ENCODE measurements at places on chromosomes 11 and 22.

GRCh38 chr11:71329165-71329510, 76.8 kb upstream of the SHANK2 start:
- DNase-seq: no peak

DNA sequence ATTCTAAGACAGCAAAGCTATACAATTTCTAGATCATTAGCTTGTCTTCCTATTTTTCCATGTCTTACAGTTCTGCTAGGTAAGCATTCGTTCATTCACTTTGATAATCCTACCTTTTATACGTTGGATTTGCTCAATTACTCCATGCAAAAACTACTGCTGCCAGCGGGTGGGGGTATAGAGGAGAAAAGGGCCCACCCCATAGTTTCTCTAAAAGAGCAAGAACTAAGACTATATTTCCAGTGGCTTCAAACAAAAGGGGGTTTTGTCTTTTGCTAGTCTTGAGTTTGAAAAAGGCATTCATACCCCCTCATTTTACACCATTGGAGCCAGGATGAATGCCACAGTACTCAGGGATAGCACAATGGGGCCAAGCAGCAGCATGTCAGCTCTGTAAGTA, 155.7 kb downstream of the WT1 start:
- DNase-seq: no peak

GRCh38 chr11:123202155-123203151, 7.4 kb upstream of the CLMP start:
- DNase-seq: no peak

DNA sequence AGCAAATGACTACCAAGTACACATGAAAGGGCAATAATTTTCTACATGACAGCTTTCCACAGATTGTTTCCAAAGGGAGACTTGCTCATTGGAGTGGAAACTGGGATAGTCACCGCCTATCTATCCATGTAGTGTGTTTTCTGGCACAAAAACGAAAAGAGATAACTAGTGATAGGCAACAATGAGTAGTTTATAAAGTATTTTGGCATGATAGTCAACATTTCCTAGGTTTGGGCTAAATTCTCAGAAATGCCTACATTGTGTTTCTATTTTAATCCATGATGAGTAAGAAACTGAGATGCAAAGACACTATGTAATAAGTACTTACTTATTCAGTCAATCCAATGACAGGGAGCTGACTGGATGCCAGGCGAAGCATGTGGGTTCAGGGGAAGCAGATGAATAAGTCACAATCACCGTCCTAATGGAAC, 1129.1 kb downstream of the DLG2 start:
- no peak for DNase-seq

DNA sequence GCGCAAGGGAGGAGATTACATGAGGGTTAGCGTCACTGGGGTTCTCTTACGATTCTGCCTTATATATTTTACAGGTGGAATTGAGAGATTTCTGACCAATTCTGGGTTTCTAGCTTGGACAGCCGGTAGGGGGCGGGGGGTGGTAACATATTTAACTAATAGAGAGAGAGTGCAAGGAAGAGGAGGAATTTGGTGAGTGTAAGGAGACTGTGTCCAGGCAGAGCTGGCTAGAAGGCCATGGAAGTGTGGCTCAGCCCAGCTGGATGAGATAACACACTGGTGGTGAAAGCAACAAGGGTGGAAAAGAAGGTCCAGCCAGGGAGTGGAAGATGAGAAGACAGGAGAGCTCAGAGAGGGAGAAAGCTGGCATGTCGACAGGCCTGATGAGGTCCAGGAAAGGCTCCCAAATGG, 56.5 kb downstream of the ST3GAL4 start:
- no peak for DNase-seq

DNA sequence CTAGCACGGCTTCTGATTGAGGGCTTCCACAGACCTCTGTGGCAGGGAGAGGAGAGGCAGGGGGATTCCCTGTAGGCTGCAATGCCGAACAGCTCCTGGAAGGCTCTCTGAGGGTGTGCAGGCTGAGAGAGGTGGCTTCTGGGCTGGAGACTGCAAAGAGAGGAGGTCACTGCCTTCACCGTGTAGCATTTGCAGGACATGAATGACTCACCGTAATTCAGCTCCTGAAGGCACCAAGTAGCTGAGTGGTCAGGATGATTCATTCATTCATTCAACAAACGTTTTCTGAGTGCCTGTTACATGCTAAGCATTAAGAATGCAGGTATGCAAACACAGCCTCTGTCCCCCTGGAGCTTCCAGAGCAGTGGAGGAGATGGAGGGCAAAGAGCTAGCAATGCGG, 18.0 kb upstream of the EIF3D start:
- DNase-seq: no peak

- DNase-seq: no peak
These were observed 46.2 kb downstream of the HIRA start for GRCh38 chr22:19385221-19385906.

DNA sequence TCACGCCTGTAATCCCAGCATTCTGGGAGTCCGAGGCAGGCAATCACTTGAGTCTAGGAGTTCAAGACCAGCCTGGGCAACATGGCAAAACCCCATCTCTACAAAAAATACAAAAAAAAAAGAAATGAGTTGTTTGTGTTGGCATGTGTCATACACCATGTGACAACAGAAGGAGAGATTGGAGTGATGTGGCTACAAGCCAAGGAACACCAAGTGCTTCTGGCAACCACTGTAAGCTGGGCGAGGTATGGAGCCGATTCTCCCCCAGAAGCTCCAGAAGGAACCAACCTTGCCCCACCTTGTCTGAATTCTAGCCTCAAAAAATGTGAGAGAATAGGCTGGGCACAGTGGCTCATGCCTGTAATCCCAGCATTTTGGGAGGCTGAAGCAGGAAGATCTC, 39.1 kb upstream of the SLC35C1 start:
- DNase-seq: no peak

- no peak for DNase-seq
These were observed 186.5 kb downstream of the HIPK3 start for GRCh38 chr11:33443684-33444083.

GRCh38 chr11:19441752-19442553, 201.2 kb upstream of the E2F8 start:
- no peak for DNase-seq

DNA sequence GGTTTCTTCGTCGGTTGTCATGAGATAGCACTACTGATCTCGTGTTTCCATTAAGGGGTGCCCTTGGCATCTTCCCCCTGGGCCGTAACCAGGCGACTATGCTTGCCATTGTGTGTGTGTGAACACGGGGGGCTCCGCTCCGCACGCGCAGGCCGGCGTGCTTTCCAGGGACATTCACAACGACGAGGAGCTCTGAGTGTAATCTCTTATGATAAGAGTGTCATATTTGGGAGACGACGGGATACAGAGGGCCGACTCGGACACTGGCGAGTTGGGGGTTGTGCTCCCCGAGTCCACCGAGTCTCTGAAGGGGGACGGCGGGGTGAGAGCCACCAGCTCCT, 170.9 kb upstream of the CTSC start:
- DNase-seq: no peak

GRCh38 chr22:39728236-39728860, 157.8 kb downstream of the CACNA1I start:
- no peak for DNase-seq
